ENCODE measurements at places on chromosomes 13 and 19.

- DNase-seq, result no peak
Observed at GRCh38 chr13:92761710-92762109, 464.9 kb upstream of the GPC6 start.

GRCh38 chr13:100234524-100235136 is 145.7 kb downstream of the PCCA start:
- DNase-seq, result no peak

DNA sequence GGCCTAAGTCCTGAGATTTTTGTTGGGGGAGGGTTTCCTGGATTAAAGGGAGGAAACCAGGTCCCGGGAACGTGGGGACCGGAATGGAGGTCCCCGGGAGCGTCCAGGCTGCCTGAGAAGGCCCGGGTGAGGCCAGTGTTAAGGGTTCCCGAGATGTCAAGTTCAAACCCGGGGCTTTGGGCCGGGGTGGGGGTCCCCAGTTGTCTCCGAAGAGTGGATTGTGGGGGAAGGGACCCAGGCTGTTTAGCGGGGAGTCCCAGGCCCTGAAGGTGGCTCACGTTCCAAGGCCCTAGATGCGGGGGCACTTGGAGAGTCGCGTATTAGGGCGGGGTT is 262 bp downstream of the COX7A1 start:
- no peak for DNase-seq

DNA sequence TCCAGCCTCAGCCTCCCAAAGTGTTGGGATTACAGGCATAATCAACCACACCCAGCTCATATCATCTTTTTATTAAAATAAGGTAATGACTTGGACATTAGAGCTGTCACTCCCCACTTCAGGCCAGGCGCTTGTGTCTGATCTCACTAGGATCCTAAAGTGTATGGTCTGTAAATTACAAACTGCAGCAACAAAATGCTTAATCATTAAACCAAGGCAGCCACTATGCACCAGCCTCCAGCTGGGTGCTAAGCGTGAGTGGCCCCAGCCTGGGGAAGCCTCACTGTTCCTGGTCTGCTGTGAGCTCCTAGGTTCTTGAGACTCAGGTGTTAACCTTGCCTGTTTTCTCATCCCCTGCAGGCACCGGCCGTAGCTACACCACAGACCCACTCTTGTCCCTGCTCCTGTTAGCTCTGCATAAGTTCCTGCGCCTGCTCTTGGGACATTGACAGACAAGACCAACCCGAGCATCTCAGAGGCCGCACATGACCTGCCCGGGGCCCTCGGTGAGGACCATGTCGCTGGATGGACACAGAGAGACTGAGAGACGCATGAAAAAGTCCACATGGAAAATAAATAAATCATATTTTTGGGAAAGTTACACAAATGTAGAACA is 37.8 kb downstream of the VSTM2B start:
- no peak for DNase-seq

GRCh38 chr13:60355056-60355455 is 42.0 kb upstream of the TDRD3 start:
- DNase-seq, result no peak

GRCh38 chr13:48160606-48161278 is 65.8 kb upstream of the MED4 start:
- DNase-seq, result no peak

GRCh38 chr19:47644743-47645482 is 36.0 kb downstream of the BICRA start:
- DNase-seq, result no peak

DNA sequence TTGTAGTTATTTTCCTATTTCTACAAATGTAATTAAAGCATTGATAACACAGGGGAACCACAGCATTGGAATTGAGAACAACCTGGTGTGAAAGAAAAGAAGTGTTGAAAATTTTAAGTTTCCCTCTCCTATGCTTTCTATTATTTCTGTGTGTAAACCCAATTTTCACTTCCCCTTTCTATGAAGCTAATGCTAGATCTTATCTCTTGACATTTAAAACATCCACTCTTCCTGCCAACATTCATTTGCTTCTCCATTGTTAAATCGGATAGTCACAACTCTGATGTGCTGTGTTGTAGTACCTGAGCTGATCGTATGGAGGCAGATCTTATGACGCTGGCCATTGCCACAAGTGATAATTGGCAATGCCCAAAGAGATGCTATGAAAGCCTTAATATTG is 203.0 kb downstream of the ITGBL1 start:
- DNase-seq, result no peak

GRCh38 chr13:102309110-102309509 is 92.7 kb downstream of the FGF14 start:
- no peak for DNase-seq

GRCh38 chr19:14097532-14098151 is 7.1 kb upstream of the SAMD1 start:
- no peak for DNase-seq

DNA sequence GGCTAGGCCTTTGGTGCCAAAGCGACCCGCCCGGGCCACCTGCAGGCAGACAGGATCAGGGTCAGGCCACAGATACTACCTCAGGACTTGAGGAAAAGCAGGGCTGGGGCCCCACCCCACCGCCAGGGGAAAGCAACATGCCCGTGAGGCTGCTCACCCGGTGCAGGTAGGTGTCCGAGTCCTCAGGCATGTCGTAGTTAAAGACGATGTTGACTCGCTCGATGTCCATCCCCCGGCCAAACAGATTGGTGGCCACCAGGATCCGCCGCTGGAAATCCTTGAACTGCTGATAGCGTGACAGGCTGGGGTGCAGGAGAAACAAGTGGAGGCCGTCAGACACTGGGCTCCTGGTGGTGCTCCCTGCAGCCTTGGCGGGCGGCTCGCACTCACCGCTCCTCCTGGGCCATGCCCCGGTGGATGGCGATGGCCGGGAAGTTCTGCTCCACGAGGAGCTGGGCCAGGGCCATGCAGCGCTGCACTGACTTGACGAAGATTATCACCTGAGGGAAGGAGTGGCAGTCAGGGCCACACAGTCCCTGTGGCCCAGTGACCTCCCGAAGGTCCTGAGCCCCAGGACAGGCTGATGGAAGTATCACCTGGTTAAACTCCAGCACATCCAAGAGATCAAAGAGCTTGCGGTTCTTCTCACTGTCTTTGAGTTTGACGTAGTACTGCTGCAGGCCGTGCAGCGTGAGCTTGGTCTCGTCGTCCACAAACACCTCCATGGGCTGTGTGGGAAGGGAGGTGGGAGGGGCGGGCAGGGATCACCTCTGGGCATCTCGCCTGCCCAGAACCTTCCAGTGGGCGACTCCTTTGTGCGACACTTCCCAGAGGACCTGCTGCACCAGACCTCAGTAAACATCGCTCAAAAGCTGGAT is 9.8 kb downstream of the DDX39A start:
- no peak for DNase-seq

GRCh38 chr13:52878831-52879230 is 30.4 kb upstream of the PCDH8 start:
- no peak for DNase-seq

- DNase-seq, result no peak
Observed at GRCh38 chr13:61180234-61180633, 235.4 kb downstream of the PCDH20 start.

All from stimulated activated CD4-positive, alpha-beta T cell treated with anti-CD3 and anti-CD28 coated beads, Interleukin-1b, Interleukin-23, amount 100 ng/mL, for 4 hours (primary cell).